GM18507 (cell line): ENCODE measurements at places on chromosomes 7 and 10.

- no peak for DNase-seq
Observed at GRCh38 chr10:49089557-49090188, 25.6 kb downstream of the VSTM4 start.

DNA sequence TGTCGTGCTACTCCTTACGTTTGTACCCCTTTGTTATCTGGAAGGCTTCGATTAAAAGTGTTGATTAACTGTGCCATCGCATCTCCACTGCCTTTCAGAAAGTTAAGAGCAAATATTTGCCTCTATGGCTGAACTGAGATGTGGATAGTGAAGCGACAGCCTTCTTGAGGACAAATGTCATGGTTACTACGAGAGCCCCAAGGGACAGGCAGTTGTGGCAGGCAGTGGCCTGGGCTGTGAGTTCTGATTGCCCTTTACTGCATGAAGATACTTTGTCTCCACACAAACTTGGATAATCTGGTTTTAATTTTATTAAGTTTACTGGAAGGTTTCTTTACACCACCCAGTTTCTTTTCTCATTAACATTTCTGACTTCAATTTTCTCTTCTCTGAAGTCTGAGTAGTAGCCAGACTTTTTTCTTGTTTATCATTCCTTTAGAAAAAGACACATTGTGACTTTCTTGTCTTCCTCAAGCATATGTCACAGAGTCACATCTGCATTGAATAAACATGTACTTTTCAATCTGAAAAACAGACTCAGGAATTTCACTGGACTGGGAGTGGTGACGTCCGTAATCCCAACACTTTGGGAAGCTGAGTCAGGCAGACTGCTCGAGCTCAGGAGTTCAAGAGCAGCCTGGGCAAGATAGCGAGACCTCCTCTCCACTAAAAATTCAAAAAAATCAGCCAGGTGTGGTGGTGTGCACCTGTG lies 1.5 kb downstream of the TAS2R41 start:
- no peak for DNase-seq

- no peak for DNase-seq
Observed at GRCh38 chr10:99084161-99084560, 151.5 kb downstream of the HPSE2 start.

DNA sequence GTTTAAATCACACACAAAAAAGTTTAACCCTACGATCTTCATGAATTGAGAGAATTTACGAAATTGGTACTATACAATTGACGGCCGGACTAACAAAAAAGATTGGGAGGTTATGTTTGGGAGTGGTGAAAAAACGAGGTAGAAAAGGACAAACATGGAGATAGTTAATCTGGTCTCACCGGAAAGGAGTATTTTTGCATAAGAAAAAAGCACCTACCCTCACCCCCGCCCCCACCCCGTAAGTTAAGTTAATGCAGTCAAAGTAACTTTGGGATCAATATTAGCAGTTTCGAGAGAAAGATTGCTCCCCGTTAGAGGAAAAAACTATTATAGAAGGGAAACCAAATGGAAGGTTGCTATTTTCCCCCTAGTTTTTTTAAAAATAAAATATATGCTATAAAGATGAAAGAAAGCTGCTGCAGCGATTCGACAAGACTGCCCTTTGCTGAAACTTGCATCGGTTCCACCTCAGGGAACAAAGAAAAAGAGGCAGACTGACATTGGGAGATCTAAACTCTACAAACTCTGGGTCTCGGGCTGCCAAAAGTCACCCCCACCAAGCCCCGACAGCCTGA lies 3.5 kb downstream of the SP8 start:
- no peak for DNase-seq

- no peak for DNase-seq
Observed at GRCh38 chr10:9515922-9516321, 1461.4 kb downstream of the GATA3 start.

DNA sequence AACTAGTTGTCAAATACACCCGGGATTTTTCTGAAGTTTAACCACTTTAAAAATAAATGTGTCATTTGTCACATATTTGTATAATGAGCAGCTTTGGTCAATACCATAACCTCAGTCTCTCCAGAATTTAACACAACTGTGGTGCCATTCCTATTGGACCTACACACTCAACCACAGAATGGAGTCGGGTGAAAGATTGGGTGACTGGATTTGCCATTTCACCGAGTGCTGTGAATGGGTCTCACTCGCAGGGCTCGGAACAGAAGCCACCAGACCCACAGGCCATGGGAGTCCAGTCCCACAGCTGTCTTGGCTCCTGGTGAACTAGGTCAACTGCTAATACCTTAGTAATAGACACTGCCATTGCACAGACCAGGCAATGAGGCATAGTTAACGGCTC lies 298.4 kb downstream of the CCDC3 start:
- no peak for DNase-seq

GRCh38 chr10:102753718-102754117 lies 10.0 kb downstream of the WBP1L start:
- DNase-seq = no peak
